Kidney (tissue), 22 donors: ENCODE measurements at places on chromosomes 3 and 15. TPM values are rescaled to one million over a fixed set of nuclear protein-coding genes. Genes with fewer than 3 reads are reported as not detected.

DNA sequence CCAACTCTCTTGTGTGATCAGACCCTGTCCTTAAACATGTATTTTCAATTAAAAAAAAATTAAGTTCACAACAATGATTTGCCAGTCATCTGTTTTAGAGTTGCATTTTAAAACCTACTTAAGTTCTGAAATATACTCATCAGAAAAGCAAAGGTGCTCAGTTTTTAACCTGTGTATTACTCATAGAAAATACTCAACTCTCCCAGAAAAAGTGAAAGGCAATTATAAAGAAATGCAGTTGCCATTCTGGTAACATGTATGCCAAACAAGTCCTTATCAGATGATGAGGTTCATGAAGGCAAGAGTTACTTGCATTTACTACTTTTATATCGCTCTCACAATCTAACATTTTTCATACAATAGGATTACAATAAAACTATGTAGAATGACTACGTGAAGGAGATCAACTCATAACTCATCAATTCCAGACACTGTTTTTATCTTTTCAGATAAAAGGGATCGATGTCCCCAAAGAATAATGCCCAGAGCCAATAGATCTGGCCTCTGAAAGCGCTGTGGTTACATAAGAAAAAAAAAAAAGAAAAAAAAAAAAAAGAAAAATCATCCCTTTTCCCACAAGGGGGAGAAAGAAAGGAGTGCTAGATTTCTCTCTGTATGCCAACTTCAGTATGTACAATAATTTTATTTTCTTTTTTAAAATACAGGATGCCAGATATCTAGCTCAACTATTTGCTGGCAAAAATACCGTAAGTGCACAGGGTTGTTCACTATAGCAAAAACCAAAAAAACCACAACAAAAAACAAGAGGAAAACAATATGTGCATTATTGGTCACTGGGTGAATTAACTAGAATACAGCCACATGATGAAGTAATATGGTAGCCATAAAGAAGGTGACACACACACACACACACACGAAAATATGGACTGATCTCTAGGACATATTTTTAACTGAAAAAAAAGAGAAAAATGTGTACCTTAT lies 137.4 kb downstream of the NR1I2 start:
- no peak for DNase-seq

GRCh38 chr3:37987751-37988179 lies 2.8 kb upstream of the VILL start:
- DNase-seq, result peak; percentile 15

GRCh38 chr15:64460206-64460723 lies at the start of gene ZNF609:
ZNF609 (plus strand) TSS chr15:64460578; CDS start chr15:64499420, 38,842 bp downstream.
- peak; percentile 99 for DNase-seq

GRCh38 chr3:188583341-188584161 lies 429.6 kb downstream of the LPP start:
- no peak for DNase-seq

DNA sequence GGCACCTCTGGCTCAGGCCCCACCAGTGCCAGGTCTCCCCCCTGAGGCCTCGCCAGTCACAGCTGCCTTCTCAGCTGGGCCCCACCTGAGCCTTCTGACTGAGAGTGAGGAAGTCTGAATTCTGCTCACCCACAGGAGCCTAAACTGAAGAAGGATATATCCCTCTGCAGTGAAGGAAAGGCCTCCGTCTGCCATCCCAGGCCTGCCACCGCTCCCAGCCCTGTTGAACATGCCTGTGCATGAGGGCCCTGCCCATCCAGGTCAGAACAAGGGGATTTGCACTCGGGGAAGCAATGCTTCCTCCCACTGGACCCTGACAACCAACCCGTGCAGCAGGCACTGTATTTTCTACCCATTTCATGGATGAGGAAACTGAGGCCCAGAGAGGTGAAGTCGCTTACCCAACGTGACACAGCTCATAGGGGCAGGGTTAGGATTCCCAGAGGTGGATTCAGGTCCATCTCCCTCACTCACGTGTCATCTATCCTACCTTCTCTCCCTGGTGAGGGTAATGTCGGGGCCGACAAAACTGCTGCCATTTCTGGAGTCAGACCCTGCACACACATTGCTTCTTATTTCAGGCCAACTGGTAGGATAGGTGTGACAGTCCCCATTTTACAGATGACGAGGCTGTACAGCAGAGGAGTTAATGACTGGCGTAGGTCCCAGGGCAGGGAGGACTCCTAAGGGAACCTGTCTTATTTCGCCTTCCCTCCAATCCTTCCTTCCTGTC lies 22.6 kb downstream of the ATP2B2 start:
- no peak for DNase-seq

- no peak for DNase-seq
Observed at GRCh38 chr3:8020047-8020841, 481.4 kb upstream of the LMCD1 start.

DNA sequence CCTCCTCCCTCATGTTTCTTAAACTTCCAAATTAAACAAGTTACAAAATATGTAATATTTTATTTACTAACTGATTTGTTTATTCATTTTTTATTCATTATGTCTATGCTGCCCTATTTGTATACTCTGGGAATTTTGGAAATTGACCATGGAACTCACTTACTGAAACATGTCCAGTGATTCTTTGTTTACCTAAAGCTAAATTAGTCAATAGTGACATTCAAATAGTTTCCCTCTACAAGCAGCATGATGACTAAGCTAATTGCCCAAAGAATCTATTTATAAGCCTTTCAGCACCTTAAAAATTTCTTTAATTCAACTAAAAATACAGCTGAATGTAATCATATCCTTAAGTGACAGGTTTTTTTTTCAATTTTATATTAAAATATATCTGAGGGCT lies 437.7 kb downstream of the SI start:
- DNase-seq, result no peak

GRCh38 chr3:93969443-93969842 lies 4.3 kb downstream of the PROS1 start:
- DNase-seq, result no peak

GRCh38 chr3:107283948-107284347 lies 93.3 kb upstream of the CCDC54 start:
- no peak for DNase-seq

DNA sequence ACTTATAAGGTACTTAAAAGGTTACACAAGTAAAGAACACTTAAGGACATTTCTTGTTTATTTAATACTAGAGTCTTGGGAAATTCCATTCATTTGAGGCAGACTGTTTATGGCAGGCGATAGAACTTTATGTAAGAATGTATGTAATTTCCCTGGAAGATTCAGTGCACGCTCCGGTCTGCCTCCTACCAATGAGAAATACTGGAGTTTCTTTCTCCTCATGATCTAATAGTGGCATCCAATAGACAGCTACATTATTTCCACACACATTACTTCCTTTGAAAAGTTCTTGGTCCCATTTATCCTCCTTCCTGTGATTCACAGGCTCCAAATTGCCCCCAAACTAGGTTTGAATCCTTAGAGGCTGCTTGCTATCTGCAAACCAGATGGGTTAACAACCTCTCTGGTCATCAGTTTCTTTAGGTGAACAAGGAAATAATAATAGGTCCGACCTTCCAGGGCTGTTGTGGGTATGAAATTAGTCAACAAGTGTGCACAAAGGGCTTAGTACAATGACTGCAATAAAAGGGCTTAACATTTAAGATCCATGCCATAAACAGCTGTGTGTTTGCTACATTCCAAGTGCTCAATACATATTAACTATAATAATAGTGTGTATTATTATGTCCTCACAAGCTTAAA lies 30.7 kb downstream of the EIF4E3 start:
- DNase-seq, result peak; percentile 51

- DNase-seq, result peak; percentile 87
Observed at GRCh38 chr15:69976366-69976994, 121.2 kb downstream of the TLE3 start.

GRCh38 chr3:109059264-109059663 lies 58.7 kb downstream of the MORC1 start:
- DNase-seq, result no peak

GRCh38 chr3:330494-331115 lies 134.0 kb downstream of the CHL1 start:
- DNase-seq, result no peak

DNA sequence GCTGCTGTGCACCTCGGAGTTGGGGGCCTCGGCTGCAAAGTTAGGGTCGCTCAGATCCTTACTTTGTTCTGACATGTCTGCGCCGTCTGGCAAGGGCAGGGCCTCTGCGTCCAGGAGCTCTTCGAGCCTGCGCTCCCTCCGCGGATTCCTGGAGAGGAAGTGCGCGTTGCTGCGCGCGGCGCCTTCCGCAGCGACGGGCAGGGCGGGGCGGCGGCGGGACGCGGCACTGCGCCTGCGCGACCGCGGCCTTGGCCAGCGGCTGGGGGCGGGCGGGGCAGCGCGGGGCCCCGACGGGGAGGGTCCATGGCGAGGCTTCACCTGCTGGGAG lies at the start of gene NDN:
TSS of gene NDN (minus strand) at position 163 of the 328 bp plus-strand sequence. CDS start at position 75, 88 bp downstream.
- peak; percentile 78 for DNase-seq

ADGRG7 gene
- not detected for total RNA-seq

MUC13 gene
- 1.9 TPM for total RNA-seq
